HFFc6 (cell line): ENCODE measurements at places on chromosomes 7 and 10. TPM values are rescaled to one million over a fixed set of nuclear protein-coding genes. Genes with fewer than 3 reads are reported as not detected.

NKX1-2 gene
- not detected in 3 replicates for total RNA-seq

DNA sequence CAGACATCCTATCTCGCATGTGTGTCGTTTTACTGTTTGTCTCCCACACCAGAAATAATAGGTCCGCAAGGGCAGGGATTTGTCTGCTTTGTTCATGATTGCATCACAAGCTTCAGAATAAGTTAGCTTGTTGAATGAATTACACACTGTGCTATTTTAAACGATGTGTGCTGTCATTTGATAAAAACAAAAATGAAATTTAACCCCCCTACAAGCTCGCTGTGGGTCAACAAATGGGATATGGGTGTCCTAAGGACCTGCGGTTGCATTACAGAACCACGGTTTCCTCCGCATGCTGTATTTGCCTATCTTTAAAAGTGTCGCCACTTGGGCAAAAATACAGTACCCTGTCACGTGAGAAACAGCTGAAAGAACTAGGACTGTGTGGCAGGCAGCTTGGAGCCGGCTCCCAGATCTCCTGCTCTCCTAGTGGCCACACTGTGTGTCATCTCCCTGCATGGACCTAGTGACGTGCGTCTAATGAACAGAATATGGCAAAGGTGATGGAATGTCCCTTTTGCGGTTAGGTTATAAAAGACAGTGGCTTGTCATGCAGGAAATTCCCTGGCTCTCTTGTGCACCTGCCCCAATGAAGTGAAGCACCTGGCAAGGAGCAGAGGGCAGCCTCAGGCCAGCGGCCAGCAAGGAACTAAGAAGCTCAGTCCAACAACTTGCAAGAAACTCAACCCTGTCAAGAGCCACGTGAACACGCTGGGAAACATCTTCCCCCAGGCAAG, 32.9 kb upstream of the CRYGN start:
- peaks cover 46% of the 10 kb centered on the region for H3K36me3 ChIP-seq
- H3K27me3 ChIP-seq, result peaks cover 4% of the 10 kb centered on the region
- peaks cover 19% of the 10 kb centered on the region for H3K4me1 ChIP-seq
- H3K4me3 ChIP-seq, result no peak overlapping the region
- DNase-seq, result no peak

DNA sequence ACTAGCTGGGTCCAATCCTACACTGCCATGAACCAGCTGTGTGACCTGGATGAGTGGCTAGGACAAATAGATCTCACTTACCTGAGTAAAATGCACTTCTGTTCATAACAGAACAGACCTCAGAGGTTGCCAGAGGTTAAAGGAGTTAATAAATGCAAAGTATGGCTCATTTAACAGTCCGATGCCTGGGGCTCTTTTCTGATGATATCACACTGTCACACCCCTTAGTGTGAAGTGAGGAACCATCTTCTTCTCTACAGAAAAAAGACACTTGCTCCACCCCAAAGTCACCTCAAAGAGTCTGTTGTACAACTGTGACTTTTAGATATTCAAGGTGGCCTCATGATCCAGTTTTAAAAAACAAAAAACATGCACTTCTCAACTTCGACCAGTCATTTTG, 21.5 kb upstream of the TARP start:
- H3K4me3 ChIP-seq, result no peak overlapping the region
- no peaks in the 10 kb centered on the region for H3K36me3 ChIP-seq
- peaks cover 12% of the 10 kb centered on the region for H3K27me3 ChIP-seq
- no peak overlapping the region for H3K27ac ChIP-seq
- no peak for DNase-seq

DNA sequence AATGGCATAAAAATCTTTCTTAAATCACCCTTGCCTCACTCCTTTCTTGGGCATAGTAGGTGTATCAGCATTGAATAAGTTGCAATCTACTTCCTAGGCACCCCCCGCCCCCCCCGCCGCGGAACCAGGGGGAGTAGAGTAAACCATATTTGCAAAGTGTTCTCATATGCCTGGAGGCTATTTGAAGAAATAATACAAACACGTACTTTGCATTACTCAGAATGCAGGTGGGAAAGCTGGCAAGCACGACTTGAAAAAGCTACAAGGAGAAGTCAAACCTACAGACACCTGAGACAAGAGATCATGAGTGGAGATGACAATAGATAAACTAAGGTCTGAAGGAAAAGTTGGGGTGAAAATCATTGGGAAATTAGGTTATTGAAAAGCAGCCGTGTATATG, 65.6 kb downstream of the POM121L12 start:
- H3K27me3 ChIP-seq, result no peaks in the 10 kb centered on the region
- H3K27ac ChIP-seq, result no peak overlapping the region
- no peaks in the 10 kb centered on the region for H3K4me1 ChIP-seq

GRCh38 chr7:133071506-133071905, 10.4 kb downstream of the CHCHD3 start:
- DNase-seq, result no peak
- H3K27ac ChIP-seq, result no peak overlapping the region
- H3K4me1 ChIP-seq, result peaks cover 6% of the 10 kb centered on the region; the same call in 1 of the 2 replicates
- no peak overlapping the region for H3K4me3 ChIP-seq
- peaks cover 19% of the 10 kb centered on the region for H3K36me3 ChIP-seq

DNA sequence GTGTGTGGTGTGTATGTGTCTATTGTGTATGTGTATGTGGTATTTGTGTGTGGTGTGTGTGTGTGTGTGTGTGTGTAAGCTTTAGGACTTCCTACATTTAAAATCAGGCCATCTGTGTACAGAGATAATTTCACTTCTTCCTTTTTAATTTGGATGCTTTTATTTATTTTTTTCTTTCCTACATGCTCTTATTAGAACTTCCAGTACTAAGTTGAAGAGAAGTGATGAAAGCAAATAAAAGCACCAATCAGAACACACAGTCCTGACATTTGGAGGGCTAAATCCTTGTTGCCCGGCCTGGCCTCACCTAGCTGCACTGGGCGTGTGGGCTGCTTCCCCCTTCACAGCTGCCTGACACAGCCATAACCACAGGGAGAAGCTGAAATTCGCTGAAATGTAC, 3.8 kb upstream of the MRC1 start:
- peaks cover 2% of the 10 kb centered on the region; the same call in 1 of the 2 replicates for H3K27me3 ChIP-seq
- peaks cover 8% of the 10 kb centered on the region for H3K4me1 ChIP-seq
- no peaks in the 10 kb centered on the region for H3K36me3 ChIP-seq
- no peak overlapping the region for H3K27ac ChIP-seq
- no peak for DNase-seq

DNA sequence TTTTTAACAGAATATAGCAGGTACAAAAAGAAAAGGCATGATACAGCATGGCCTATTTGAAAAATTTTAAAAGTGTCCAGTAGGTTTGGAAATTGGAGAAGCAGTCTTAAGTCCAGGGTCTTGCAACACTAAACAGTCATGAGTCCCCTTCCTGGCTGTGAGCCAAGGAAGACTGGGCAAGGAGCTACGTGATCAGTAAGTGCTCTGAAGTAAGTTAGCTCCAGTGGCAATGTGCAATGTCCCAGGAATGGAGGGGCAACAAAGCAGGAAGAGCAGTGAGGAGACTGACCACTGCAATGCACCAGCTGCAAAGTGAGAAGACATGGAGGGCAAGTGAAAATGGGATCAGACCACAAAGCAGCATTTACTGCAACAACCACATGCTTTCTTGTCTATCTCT, 72.9 kb upstream of the GRID1 start:
- peak overlapping the region; percentile 43; the same call in 1 of the 2 replicates for H3K27ac ChIP-seq
- H3K4me1 ChIP-seq, result peaks cover 41% of the 10 kb centered on the region
- peaks cover 48% of the 10 kb centered on the region for H3K36me3 ChIP-seq
- H3K27me3 ChIP-seq, result no peaks in the 10 kb centered on the region; the same call in none of the 2 replicates

GRCh38 chr7:147196481-147196880, 1079.9 kb downstream of the CNTNAP2 start:
- DNase-seq, result no peak
- no peaks in the 10 kb centered on the region for H3K27me3 ChIP-seq
- no peak overlapping the region for H3K27ac ChIP-seq
- H3K4me1 ChIP-seq, result no peaks in the 10 kb centered on the region
- H3K36me3 ChIP-seq, result no peaks in the 10 kb centered on the region

DNA sequence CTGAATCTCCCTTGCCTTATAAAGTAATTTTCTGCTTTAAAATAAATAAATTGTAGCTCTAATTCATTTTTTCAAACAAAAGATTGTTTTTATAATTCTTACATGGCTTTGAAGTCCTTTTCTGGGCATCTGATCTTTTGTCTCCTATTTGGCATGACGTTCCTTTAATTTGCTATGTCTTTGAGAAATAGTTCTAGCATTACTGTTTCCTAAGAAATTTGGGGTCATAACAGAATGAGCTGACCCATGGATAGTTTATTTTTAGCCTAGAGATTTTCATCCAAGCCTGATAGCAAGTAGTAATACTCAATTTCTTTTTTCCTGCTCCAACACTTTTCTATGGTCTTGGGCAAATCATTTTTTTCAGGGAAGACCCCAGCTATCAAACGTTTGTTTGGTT, 31.4 kb downstream of the CCDC71L start:
- H3K27ac ChIP-seq, result no peak overlapping the region; the same call in 1 of the 2 replicates
- H3K4me3 ChIP-seq, result peak overlapping the region; percentile 71; the same call in 1 of the 2 replicates
- peak; percentile 57 for DNase-seq

DNA sequence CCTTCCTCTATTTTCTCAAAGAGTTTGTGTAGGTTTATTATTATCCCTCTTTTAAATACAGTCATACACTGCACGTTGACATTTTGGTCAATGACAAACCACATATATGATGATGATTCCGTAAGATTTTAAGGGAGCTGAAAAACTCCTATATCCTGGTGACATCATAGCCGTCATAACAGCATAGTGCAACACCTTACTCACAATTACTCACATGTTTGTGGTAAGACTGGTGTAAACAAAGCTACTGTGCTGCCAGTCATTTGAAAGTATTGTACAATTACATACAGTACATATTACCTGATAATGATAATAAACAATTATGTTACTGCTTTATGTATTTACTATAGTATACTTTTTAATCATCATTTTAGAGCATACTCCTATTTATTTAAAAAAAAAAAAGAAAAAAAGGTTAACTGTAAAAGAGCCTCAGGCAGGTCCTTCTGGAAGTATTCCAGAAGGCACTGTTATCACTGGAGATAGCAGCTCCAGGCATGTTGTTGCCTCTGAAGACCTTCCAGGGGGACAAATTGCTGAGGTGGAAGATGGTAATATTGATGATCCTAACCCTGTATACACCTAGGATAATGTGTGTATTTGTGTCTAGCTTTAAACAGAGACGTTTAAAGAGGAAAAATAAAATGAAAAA, 123.3 kb upstream of the CDK1 start:
- H3K27me3 ChIP-seq, result peaks cover 1% of the 10 kb centered on the region; the same call in 1 of the 2 replicates
- DNase-seq, result peak; percentile 7
- no peak overlapping the region for H3K27ac ChIP-seq
- H3K4me1 ChIP-seq, result peaks cover 5% of the 10 kb centered on the region
- no peak overlapping the region for H3K4me3 ChIP-seq

DNA sequence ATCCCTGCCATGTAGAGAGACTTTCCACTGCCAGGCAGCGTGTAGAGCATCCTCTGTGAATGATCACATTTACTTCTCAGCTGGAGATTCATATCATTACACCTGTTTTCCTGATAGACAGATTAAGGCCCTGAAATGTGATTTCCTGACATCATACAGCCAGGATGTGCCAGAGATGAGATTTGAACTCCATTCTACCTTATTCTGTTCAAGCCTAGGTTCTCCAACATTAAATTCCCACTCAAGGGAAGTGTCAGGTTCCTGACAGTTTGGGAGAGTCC, 482.1 kb downstream of the RPS24 start:
- no peak for DNase-seq
- no peaks in the 10 kb centered on the region for H3K36me3 ChIP-seq
- H3K4me3 ChIP-seq, result no peak overlapping the region
- no peak overlapping the region for H3K27ac ChIP-seq
- peaks cover 28% of the 10 kb centered on the region for H3K27me3 ChIP-seq

CCL24 gene
- total RNA-seq, result not detected in 2 replicates

PHTF2 gene
- 50.0 to 72.7 TPM (median 59.4 TPM) in 3 replicates for total RNA-seq

GRCh38 chr10:77027576-77027975, 610.0 kb downstream of the KCNMA1 start:
- no peak for DNase-seq
- peaks cover 7% of the 10 kb centered on the region; the same call in 1 of the 2 replicates for H3K36me3 ChIP-seq
- H3K27me3 ChIP-seq, result no peaks in the 10 kb centered on the region; the same call in 1 of the 2 replicates

DNA sequence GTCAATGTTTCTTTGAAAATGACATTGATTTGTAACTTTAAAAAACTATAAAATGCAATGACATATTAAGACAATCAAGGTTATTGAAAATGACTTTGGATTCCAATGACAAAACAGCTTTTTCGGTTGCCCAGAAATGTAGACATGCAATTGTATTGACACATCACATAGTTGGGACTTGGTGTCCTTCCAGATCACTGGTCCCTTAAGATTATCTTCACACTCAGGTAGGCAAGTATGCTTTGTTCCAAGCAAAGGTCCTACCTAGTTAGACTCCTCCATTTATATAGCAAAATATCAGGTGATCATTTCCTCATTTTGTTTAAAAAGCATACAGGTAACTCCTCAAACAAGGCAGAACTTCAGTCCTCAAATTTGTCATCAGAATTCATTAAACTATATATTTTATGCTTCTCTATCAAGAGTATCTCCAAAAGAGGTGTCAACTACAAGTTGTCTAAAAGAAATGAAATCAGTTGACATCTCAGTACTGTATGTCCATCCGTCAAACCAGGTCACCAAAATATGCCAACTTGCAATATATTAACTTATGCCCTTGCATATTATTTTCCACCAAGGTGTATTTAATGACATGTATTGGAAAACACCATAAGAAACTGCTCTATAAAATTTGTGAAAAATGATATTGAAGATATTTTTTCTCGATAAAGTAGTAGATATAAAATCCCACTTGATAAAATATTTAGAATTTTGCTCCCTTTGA, 64.6 kb downstream of the TSPAN12 start:
- H3K27me3 ChIP-seq, result peaks cover 2% of the 10 kb centered on the region
- no peak for DNase-seq
- H3K27ac ChIP-seq, result no peak overlapping the region
- H3K36me3 ChIP-seq, result no peaks in the 10 kb centered on the region

DNA sequence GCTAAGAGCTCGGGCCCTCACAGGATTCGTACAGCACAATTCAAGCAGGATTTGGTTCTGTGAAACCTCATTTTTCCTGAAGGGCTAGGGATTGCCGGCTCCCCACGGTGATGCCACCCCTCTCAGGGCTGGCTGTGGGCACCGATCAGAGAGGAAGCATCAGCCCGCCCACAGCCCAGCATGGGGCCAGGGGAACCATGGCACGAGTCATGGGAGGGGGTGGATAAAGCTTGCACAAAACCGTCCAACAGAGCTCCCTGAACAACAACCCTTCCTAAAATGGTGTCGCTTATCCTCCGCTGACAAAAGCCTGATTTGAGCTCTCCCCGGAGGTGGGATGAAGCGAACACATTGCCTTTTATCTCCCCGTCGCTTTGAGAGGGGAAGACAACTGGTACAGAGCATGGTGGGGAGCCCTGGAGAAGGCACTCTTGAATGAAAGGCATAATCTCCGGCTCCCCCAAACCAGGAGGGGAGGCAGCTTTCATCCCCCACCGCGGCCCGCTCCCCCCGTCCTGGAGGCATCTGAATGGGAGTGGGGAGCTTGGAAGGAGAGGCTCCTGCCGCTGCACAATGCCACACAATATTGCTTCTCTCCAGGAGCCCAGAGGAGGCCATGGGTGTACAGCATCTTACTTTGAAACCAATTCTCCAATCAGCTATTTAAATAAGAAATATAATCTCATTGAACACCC, 144.0 kb downstream of the RPS24 start:
- peaks cover 18% of the 10 kb centered on the region for H3K27me3 ChIP-seq
- no peaks in the 10 kb centered on the region for H3K36me3 ChIP-seq
- DNase-seq, result no peak
